ENCODE measurements at places on chromosomes 3 and 15. TPM values are rescaled to one million over a fixed set of nuclear protein-coding genes. Genes with fewer than 3 reads are reported as not detected.

Gene HMCES
- total RNA-seq, result 10.5 TPM

Gene TWF2
- 115 TPM for total RNA-seq

Gene FRMD5
- 3.3 TPM for total RNA-seq

Gene IQCF5
- total RNA-seq, result not detected

Gene PLSCR5
- not detected for total RNA-seq

Gene PLIN1
- under 0.01 TPM for total RNA-seq

Gene CEMIP
- total RNA-seq, result 687 TPM

Gene HESX1
- total RNA-seq, result 0.29 TPM

Gene SI
- not detected for total RNA-seq

Gene DPPA2
- total RNA-seq, result not detected

Gene LEKR1
- total RNA-seq, result 1.5 TPM

Gene CNTN3
- total RNA-seq, result 0.36 TPM

Gene PARP15
- total RNA-seq, result 3.2 TPM

Gene NRROS
- total RNA-seq, result 0.72 TPM

Gene IMPDH2
- 286 TPM for total RNA-seq
